ENCODE measurements at places on chromosomes 2 and 18.
A peak's percentile ranks its signal among the peaks of the same experiment; 100 is the strongest.

DNA sequence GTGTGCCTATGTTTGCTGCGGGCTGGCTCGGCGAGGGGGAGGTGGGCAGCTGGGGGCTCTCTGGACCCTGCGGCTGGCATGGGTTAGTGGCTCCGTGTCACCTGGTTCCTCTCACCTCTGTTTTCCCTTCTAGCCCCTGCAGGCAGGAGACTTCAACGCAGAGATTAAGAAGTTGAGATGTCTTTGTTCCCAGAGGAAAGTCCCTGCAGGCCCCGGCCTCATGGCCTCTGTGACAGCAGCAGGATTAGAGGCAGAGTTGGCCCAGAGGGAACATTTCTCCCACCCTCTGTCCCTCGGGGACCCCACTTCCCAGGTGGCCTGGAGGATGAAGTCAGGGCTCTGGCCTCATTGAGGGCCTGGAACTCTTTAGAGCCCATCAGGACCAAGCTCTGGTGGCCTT lies 56.5 kb downstream of the HPCAL1 start:
- no peak for DNase-seq

DNA sequence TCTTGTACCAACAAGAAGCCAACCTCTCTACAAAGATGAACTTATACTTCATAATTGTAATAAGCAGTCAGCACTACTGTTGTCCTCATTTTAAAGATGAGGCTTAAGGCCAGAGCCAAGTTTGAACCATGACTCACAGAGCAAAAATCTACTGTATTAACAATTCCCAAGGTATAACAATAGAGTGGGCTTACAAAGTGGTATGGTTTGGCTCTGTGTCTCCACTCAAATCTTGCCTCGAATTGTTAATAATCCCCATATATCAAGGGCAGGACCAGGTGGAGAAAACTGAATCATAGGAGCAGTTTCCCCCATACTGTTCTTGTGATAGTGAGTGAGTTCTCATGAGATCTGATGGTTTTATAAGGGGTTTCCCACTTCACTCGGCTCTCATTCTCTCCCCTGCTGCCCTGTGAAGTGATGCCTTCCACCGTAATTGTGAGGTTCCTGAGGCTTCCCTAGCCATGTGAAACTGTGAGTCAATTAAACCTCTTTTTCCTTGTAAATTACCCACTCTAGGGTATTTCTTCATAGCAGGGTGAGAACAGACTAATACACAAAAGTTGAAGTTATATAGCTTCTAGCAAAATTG lies 19.5 kb downstream of the MRPL44 start:
- DNase-seq: no peak

DNA sequence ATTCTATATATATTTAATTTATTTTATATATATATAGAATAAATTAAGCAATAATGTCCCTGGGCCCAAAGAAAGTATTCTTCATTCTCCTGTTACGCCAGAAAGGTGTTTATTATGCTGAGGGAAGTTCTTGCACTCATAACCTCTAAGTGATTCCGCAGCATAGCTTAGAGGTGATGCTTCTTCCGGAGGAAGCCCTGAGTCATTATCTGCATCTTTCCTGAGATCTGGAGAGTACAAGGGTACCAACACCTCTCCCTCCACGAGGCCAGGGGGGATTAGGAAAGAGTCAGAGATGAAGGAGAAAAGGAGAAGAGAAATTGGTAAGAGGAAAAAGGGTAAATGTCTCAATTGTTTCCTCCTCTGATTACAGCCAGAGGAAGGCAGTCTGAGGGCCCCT lies 43.1 kb upstream of the RTN4 start:
- no peak for DNase-seq

DNA sequence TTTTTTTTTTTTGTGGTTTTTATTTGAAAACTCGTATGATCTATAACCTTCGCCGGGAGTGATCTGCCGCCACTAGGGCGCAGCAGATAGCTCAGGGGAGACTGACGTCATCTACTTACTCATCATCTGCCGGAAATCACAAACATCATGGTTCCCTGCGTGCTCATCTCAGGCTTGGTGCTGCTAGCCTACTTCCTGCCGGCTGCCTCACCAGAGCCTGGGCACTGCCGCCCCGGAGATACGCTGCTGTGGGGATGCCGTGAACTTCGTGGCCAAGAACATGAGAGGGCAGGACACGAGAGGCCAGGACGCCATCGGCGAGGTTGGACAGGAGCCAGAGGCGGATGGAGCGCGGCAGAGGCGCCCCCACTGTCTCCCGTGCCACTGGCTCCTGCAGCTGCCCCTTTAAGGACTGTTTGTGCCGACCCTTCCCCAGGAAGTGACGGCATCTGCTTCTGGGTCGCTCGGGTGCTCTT lies 68.8 kb downstream of the DOK6 start:
- peak; percentile 63 for DNase-seq

GRCh38 chr2:4576075-4576474 lies 872.7 kb downstream of the DCDC2C start:
- DNase-seq: no peak

- peak; percentile 25 for DNase-seq
Measured at GRCh38 chr2:207635468-207636200, 10.4 kb upstream of the METTL21A start.

DNA sequence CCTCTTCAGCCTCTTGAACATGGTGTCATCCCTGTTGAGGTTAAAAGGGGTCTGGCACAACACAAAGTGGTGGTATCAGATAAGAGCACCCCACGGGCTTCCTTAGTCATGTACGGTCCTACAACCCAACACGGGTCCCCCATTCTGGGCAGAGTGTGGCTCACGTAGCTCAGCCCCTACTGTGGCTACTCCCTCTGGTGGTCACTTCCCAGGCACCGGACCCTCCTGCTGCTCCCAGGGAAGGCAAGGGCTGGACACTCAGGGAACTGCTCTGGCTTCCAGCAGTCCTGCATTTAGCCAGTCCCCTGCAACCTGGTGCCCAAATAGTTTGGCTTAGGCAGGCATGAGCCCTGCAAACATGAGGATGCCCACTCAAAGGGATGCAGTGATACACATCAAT lies 58.6 kb downstream of the GALNT14 start:
- DNase-seq: peak; percentile 75

DNA sequence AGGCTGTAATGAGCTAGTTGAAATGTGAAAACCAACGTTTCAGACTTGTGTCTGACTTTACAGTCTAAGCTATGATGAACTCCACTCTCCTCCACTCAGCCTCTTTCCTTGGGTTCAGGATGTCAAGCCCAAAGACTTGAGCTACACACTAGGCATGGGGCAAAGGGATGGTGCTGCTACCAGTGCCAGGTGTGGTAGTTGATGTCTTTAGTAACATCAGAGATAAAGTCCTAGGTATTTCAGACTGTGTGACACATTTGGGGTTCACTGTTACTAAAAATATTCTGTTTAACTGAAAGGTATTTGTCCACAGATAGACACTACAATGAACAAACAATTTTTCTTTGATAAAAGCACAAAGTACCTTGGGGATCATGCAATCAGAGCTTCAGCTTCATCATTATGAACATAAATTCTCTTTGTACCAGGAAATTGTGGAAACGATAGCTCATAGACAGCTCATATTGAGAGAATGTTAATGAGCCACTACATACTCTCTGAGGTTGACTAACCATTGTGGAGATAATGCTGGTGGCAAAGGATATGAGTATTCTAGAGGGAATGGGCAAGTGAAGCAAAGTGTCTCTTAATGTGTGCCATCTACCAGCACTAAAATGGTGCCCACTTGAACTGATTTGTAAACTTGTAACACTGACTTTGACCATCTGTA lies 253.7 kb upstream of the THUMPD2 start:
- DNase-seq: no peak

DNA sequence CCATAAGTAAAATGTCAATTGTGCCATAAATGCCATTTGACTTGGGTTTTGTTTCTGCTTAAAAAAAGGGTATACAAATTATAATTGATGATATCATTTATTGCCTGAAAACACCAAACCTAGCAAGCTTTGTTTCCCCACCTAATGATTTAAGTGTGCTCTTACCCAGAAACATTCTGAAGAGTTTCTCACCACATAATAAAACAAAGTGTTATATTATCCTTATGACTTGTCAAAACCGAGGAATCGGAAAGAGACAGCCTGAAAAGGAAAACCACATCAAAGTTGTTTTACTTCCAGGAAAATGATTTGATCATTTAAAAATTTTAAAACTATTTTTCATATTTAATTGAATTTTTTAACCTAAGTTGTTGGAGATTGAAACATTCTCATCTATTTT lies 170.5 kb upstream of the SLC39A10 start:
- DNase-seq: no peak

GRCh38 chr2:207333599-207334300 lies 168.0 kb upstream of the KLF7 start:
- no peak for DNase-seq

GRCh38 chr2:161599842-161600241 lies 24.4 kb upstream of the SLC4A10 start:
- no peak for DNase-seq

GRCh38 chr2:73939419-73939818 lies 12.7 kb downstream of the DGUOK start:
- peak; percentile 45 for DNase-seq

GRCh38 chr2:219274361-219274921 lies 4.7 kb upstream of the DNAJB2 start:
- DNase-seq: peak; percentile 70

- DNase-seq: no peak
Measured at GRCh38 chr2:72038524-72038923, 109.1 kb downstream of the CYP26B1 start.

DNA sequence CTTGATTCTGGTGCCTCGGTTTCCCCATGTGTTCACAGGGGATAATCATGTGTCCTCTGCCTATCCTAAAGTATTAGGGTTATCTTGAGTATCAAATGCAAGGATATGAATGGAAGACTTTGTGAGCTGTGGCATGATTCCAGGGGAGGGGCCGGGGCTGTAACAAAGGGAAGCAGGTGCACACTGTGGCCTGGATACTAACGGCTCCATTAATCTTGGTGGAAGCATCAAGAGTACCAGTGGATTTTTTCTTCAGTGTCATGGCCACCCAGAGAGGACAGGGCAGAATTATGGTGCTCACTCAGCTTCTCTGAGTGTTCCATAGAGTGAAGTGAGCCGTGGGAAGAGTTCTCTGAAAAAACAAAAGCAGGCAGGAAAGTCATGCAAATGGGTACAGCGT lies 320.1 kb downstream of the ALK start:
- no peak for DNase-seq

DNA sequence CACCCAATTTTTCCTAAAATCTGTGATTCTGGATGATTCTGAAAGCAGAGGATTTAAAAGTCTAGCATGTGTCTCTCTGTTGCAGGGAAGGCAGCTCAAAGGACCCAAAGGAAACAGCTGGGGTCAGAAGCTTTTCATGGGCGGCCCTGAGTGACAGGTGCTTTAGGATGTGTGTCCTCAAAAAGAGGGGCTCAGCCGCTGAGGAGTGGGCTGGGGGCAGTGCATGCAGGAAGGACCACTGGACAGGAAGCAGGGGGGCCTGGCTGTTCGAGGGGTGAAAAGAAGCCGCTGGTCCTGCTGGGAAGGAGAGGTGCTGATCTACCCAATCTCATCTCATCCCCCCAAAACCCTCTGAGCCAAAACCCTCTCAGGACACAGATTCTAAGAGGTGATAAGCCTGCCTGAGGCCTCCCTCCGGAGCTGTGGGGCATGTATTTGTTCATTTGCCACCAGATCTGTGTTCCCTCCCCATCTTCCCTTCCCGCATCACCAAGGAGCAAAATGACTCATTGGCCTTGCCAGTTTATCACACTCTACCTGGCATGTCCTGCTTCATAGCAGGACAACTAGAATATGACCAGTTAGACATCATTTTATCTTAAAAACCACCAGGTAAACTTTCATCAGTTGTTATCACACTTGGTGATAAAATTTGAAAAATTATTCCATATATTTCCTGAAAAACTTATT lies 98.8 kb upstream of the MGAT4A start:
- DNase-seq: no peak

DNA sequence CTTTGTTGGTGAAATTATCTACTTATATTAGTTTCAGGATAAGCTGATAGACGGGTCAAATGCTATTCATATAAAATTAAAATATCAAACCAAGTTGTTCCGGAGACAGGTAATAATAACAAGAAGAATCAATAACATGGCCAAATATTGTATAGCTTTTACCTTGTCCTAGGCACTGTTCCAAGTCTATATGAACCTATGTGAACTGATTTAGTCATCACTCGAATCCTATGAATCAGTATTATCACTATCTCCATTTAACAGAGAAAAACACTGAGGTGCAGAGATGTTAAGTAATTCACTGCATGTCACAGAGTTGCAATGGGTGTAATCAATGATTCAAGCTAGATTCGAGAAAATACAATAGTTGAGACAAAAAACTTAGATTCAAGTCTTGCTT lies 40.0 kb upstream of the TRIB2 start:
- no peak for DNase-seq

DNA sequence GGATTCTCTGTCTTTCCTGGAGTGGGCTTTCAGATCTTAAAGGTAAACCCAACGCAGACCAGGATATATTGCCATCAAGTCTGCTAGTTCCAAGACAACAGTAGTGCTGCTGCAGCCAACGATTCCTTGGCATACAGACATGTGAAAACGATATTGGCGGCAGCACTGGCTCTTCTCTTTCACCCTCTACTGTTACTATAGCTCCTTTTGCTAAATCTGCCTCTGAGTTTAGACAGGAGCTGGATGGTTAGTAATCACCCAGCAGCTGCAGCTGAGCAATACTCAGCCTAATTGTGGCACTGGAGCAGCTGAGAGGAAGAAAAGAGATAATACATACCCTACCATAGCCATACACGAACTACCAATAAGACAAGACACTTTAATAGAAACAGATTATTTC lies 4.0 kb downstream of the YES1 start:
- no peak for DNase-seq

DNA sequence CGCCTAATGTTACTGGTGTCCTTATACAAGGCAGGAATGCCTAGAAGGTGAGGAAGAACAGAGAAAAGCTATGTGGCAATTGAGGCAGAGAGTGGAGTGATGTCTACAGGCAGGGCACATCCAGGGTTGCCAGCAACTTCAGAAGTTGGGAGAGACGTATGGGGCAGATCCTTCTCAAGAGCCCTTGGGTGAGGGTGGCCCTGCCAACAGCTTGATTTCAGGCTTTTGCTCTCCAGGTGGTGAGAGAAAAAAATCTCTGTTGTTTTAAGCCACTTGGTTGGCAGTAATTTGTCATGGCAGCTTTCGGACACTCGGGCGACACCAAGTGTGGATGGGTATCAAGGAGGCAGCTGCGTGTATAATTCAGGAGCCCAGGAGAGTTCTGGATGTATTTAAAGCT lies 217.4 kb upstream of the SMIM21 start:
- DNase-seq: no peak

DNA sequence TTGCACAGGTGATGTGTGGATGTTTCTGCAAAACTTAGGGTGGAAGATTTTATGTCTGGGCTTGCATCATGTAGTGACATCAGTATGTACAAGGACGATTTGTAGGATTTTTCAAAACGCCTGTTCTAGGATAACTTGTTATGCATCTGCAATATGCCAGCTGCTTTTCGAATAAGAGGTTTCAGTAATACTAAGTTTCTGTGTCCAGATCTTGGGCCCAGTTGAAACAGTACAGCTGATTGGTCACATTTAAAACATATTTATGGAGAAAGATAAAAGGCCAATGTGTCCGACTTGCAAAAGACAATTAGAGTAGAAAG lies 1.2 kb downstream of the PTPN4 start:
- DNase-seq: no peak

GRCh38 chr18:74440808-74441427 lies 16.2 kb downstream of the DIPK1C start:
- DNase-seq: no peak

All from H9 (cell line).